ENCODE measurements at places on chromosomes 12 and 14.

DNA sequence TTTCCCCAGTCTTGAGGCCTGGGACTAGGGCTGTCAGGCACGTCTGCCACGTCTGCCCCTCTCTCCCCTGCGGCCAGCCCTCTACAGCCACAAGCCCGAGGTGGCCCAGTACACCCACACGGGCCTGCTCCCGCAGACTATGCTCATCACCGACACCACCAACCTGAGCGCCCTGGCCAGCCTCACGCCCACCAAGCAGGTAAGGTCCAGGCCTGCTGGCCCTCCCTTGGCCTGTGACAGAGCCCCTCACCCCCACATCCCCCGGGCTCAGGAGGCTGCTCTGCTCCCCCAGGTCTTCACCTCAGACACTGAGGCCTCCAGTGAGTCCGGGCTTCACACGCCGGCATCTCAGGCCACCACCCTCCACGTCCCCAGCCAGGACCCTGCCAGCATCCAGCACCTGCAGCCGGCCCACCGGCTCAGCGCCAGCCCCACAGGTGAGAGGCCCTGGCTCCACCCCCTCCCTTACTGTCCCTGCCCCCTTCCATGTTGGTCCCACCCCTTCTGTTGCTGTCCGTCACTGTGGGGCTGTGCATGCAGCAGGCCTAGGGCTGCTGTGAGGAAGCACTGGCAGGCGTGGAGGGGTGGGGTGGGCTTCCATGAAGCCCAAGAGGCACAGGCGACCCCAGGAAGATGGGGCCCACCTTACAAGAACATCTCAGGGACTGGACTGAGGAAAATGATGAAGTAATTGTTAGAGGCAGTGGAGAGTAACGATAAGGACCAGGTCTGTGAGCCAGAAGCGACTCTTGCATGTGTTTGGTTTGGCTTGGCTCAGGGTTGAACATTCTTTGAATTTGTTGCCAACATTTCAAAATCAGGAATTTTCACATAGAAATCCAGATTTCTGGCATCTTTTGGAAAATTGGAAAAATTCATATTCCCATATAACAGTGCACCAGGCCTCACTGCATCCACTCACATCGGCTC lies 16.8 kb downstream of the C12orf43 start:
- no peak for DNase-seq

- DNase-seq: no peak
Observed at GRCh38 chr12:95742586-95742985, 48.0 kb downstream of the NTN4 start.

DNA sequence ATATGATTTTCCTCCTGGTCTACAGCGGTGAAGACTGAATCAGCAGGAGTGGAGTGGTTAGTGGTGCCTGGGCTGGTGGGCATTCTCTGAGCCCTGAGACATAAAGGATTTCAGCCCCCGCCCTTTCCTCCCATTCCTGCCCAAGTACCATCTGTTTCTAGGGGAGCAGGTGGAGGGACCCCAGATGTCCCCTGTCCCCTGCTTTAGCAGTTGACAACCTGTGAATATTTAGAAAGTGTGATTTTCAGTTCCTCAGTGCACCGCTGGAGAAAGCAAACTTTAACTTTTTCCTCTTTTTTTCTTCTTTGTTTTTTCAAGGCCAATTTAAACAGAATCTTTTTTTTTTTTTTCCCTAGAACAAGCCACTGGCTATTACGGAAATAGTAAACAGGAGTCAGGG lies 163.8 kb upstream of the MYL2 start:
- no peak for DNase-seq

DNA sequence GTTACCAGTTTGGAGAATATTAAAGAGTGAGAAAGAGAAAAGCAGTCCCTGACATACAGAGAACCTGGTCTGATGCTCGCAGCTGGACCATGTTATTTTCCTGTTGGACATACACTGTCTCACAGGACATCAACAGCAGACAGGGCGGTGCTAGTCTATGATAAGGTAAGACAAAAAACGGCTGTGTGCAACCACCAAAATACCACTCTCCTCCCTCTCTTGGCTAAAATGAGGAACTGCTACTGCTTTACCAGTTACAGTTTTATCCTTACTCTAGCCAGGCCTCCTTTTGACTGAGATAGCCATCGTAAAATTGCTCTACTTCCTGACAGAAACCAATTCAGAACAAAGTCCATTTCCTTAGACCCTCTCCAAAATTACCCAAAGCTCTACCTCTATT lies 47.0 kb upstream of the ERGIC2 start:
- DNase-seq: no peak

- peak; percentile 39 for DNase-seq
Observed at GRCh38 chr14:103628221-103628683, 759 bp upstream of the KLC1 start.

- DNase-seq: no peak
Observed at GRCh38 chr12:71970031-71970430, 31.4 kb downstream of the TPH2 start.

GRCh38 chr12:80217011-80217535 lies 117.7 kb downstream of the OTOGL start:
- DNase-seq: no peak

- DNase-seq: no peak
Observed at GRCh38 chr14:26808407-26808806, 210.6 kb upstream of the NOVA1 start.

DNA sequence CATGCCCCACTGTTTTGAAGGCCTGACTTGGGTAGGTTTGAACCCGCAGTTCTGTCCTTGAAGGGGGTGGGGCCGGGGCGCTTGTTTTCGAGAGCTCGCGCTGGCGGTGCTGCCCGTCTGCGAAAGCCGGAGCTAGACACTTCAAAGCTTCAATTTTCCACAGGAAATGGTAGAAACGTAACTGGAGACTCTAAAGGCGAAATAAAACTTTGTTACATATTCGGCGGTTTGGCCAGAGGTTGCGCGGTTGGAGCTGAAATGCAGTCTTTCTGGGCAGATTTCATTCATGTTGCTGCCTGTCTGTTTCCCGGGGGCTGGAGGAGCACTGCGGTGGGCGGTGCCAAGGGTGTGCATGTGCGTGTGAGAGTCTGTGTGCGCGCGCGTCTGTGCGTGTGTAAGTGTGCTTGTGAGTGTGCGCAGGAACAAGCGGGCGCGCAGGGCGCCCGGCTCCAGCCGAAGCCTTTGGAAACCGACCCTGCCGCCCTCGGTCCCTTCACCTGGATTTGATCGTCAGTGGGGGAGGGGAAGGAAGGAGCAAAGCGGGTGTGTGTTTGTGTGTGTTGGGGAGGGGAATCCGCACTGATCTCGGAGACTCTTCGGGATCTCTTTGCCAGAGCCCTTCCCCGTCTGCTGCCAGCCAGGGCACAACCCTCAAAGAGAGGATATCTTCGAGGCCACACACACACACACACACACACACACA lies 227.7 kb upstream of the CRY1 start:
- DNase-seq: peak; percentile 78

GRCh38 chr14:90419200-90419599 lies 22.4 kb downstream of the CALM1 start:
- no peak for DNase-seq

DNA sequence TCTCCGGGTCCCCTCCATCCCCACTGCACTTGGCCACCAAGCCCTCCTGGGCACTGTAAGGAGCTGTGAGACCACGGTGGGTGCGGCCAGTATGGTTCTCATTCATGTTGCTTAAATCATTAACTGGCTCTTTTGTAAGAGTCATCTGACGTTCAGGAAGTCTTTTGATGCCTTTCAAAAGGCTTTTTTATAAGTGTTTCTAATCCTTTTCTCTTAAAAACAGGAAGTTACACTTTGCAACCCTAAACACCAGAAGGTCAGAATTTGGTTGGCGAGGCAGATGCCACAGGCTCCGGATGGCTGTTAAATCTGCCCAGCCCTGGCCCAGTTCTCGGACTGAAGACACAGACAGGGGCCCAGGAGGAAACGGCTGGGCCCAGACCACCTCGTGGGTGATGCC lies 26.1 kb upstream of the DIO3 start:
- DNase-seq: no peak

- no peak for DNase-seq
Observed at GRCh38 chr12:111330800-111331752, 37.8 kb downstream of the PHETA1 start.

GRCh38 chr12:101671157-101671791 lies 26.2 kb upstream of the CHPT1 start:
- peak; percentile 29 for DNase-seq

- DNase-seq: no peak
Observed at GRCh38 chr14:68173227-68173972, 353.8 kb downstream of the RAD51B start.

DNA sequence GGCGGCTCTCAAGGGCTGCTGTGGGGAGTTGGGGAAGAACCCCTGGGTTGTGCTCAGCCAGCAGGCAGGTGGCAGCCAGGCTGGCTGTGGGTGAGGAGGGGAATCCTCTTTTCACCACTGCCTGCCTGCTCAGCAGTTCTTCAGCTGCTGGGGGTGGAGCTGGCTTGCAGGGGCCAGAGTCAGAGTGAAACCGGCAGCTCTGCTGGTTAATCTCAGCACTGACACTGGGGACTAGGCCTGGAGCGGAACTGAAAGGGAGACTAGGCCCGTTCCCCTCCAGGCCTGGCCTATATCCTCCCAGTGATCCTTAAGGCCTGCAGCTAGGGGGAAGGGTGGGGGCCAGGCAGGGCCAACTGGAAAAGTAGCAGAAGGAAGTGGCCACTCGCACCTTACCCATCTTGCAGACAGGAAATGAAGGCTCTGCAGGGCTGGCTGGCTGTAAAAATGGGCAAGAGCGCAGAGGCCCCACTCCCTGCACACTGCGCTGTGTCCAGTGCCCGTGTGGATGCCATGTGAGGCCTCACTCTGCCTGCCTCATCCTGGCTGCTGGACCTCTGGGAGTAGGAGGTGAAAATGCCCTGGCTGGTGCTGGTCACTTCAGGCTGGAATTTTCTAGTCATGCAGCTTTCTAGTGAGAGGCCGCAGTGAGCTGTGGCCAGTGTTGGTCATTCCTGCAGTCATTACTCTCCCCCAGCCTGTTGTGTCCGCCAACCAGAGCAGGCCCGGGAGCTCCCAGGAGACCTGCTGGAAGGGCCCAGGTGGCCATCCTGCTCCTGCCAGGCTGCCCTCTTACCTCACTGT lies 39.4 kb downstream of the SH2B3 start:
- peak; percentile 88 for DNase-seq

GRCh38 chr12:84738481-84738972 lies 174.1 kb downstream of the SLC6A15 start:
- DNase-seq: no peak

All from stimulated activated CD8-positive, alpha-beta memory T cell treated with anti-CD3 and anti-CD28 coated beads, Interleukin-4, amount 100 ng/mL, for 48 hours (primary cell).